Kidney (tissue), 22 donors: ENCODE measurements at places on chromosomes 7 and 10. TPM values are rescaled to one million over a fixed set of nuclear protein-coding genes. Genes with fewer than 3 reads are reported as not detected.

DNA sequence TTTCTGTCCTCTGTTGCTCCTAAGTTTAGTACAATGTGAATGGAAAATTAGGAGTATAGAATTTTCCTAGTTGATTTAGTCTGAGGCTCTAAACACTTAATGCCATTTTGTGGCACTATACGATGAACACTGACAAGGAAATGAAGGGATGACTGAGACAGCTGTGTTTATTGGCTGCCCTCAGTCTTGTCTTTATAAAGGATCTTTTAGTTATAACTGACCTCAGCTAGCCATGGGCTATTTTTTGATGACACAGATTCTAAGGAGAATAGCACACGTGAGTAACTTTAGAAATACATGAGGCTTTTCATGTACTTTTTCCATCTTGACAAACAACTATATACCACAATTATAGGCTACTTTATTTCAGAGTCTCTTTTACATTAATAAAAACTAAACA is 113.7 kb downstream of the PRKG1 start:
- no peak for DNase-seq

- DNase-seq, result peak; percentile 54
These were observed 18.5 kb downstream of the BICC1 start for GRCh38 chr10:58531084-58531695.

DNA sequence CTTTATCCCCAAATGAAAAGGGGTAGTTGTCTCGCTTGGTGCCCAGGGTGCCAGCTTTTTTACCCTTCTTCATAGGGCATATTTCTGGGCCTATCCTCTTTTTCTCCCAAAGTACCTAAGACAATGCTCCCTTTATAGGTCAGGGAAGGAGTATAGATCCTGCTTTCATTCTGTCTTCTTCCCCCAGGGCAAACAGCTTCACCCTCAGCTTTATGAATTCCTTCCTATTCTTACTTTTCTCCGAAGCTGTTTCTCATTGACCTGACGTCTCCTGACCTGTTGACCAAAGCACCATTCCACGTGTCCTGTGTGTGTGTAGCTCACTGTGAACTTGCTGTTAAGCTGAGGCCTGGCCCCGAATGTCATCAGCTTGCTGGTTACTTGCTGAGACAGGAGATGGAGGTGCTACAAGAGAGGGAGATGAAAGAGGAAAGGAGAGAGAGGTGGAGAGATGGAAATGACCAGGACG is 48.9 kb downstream of the PYROXD2 start:
- no peak for DNase-seq

DNA sequence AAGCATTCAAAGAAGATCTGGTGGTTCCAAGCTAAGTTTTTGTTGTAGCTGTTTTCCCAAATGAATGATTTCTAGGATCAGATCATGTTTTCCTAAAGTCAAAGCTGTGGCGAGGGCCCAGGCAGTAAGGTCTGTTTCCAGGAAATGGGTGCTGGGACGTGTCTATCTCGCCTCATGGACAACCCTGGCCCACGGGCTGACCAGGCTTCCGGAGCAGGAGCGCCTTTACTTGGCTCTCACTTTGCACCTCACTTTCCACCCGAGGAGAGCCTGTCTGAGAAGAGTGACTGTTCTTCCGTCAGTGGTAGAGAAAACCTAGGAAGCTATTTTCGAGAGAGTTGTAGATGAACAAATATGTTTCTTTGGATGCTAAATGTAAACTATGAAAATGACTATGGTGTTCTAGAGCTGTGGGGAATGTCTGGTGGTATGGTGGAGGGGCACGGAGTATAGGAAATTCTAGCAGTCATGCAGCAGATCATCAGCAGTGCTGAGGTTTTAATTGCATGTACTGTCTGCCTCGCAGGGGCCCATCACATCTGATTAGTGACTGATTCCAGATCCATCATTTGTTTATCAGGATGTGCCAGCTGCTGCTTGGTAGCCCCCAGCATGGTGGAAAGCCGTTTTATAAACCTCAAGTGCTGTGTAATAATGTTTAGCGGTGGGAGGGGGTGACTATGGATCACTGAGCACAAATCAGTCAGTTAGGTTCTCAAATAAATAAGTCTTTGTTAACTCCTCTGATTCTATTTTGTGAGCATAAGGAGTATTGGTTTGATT is 66.6 kb downstream of the VWC2 start:
- DNase-seq, result no peak

GRCh38 chr10:62043421-62044021 is 142.0 kb downstream of the ARID5B start:
- DNase-seq, result no peak

GRCh38 chr7:106693677-106694353 is 32.9 kb upstream of the CCDC71L start:
- no peak for DNase-seq

- DNase-seq, result no peak
These were observed 16.6 kb downstream of the ACBD5 start for GRCh38 chr10:27223964-27224363.

DNA sequence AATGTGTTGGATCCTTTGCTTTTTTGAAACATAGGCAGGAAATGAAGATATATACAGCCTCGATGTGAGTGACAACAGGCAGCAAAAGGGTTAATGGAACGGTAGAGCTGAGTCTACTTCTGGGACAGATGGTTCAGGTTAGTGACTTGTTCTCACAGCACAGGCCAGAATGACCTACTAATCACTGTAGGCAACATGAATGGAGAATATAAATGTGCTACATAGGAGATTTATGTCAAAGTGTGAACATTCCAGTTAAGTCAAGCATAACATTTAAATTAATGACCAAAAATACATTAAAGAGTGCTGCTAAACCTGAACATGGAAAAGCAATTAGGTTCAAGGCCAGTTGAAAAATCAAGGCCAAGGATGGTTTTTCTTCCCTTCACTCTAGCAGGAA is 235.2 kb downstream of the POU6F2 start:
- DNase-seq, result no peak

DNA sequence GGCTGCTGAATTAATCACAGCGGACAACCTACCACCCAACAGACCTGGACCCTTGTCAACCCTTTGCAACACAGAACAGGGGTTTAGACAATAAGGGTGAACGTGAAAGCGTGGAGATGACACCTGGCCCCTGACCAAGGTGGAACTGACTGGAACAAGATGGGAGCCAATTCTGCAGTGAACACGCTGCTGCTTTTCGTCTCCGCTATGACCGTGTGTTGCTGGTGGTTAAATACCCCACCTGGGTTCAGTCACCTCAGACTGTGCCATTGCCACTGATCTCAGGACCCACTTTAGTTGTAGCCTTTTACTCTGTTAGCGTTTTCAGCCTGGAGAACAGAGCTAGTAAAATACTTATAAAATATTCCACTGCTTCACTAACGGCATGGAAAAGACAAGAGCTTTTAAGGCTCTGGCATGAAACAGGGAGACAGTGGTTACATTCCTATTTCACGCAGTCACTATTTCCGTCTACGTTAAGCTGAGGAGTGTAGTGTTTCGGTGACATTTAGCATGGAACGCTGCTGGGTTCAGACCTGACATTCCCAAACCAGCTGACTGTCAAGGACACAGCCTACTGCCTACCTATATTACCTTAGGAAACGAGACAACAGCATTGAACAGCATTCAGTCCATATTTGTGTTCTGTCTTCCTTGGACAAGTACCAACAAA is 119.5 kb upstream of the PRSS1 start:
- DNase-seq, result no peak

GRCh38 chr7:100694098-100694745 is at the start of gene GIGYF1:
Gene GIGYF1, minus strand, starts transcription at chr7:100694250. Its CDS starts 6,012 bp downstream, at chr7:100688238.
- peak; percentile 84 for DNase-seq

DNA sequence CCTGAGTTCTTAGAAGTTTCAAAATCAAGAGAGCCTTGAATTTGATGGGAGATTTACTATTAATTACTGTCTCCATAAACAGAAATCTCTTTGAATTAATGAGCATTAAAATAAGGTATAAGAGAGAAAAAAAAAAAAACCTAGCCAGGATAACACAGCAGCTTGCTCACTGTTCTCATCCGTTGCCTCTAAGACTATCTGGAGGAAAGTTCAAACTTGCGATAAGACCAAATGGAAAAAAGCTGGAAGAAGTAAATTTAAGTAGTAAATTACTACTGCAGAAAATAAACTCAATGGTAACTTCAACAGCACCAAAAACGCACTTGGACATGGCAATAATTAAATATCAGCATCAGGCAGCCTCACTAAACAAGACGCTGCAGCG is 36.7 kb downstream of the GNA12 start:
- DNase-seq, result no peak

DNA sequence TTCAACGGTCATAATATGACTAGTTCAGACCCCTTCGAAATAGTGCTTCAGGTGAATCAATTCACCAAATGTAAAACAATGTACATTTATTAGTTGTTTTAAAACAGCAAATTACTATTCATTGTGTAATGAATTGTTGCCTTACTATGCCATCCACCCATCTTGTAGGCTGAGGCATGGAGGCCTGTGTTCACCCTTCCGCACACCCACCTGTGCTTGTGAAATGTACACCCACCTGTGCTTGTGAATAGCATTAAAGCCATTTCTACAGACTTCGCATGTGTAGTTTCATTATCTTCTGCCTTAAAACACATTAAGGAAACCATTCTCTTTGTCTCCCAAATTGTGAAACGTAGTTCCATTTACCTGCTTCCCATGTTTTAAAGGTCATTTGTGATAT is 16.8 kb downstream of the CLRN3 start:
- no peak for DNase-seq

DNA sequence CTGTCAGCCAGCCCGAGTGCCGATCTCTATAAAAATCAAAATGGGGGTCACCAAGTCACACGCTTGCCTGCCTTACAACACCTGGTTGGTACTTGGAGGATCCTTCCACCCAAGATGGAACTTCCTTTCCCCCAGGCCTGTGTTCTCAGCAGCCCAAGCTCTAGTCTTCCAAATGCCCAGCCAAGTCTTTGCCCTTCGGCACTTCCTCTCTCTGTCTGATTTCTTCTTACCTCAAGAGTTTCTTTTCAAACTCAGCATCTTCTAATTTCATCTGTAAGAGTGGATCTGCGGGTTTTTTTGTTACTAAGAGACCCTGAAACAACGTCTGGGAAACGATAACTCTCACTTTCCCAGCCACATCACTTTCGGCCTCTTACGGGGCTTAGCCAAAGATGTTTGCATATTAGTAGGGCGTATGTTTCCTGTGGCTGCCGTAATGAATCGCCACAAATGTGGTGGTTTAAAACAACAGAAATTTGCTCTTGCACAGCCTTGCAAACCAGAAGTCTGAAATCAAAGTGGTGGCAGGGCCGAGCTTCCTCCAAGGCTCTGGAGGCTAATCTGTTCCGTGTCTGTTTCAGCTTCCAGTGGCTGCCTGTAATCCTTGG is 219.9 kb downstream of the TCF7L2 start:
- DNase-seq, result no peak

GRCh38 chr10:20254078-20254477 is 437.8 kb downstream of the PLXDC2 start:
- no peak for DNase-seq

- DNase-seq, result no peak
These were observed 33.0 kb downstream of the ZNF33A start for GRCh38 chr10:38043516-38043915.

DNA sequence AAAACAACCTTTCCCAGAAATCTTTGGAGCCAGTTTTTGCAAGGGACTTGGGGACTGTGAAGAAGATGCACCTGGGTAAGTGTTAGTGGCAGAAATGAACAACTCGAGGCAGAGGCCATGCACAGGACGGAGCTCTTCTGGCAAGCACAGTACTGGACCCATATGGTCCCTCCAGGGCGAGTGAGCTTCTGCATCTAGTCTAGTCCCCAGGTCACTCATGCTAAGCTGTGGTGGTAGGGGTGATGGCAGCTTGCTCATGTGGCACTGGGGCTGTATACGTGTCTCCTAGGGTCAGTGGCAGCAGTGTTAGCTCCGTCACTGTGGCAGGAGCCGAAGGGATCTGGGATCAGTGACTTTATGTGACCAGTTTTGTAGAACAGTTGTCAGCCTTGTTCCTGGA is 9.3 kb upstream of the LRRC61 start:
- no peak for DNase-seq

- no peak for DNase-seq
These were observed 112.5 kb downstream of the SVIL start for GRCh38 chr10:29522061-29522855.

GRCh38 chr10:98364432-98365102 is 50.4 kb downstream of the PYROXD2 start:
- DNase-seq, result no peak

DNA sequence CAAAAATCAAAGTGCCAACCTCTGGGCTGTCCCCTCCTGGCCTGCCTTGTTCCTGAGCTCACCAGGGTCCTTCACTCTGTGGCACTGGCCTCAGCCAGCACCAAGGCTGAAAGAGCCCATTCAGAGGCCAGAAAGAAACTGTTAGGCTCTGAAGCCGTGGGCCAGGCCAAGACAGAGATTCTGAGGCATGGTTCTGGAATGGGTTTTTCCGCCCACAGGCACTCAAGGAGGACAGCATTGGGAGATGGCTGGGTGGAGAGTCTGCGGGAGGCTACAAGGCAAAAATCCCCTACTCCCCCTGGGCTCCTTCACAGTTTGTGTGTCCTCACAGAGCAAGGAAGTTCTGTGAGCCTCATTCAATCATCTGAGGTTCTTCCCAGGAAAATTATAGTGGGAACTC is 31.7 kb downstream of the GRIFIN start:
- DNase-seq, result no peak

DNA sequence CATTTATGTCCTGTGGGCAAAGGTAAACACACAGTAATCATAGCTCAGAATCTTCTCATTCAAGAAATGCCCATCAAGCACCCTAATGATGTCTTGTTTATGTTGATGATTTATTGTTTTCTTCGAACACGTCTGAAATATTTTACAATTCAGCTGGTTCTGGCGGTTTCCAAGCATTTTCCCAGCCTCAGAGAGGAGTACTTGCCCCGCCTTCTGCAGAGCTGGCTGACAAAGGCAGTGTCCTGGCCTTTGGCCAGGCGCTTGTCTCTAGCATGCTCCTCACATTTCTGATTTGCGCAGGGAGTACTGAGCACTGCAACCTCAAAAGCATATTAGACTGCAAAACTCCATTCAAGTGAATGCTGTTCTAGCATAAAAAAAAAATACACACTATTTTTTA is 314.2 kb upstream of the GNAI1 start:
- peak; percentile 47 for DNase-seq

- no peak for DNase-seq
These were observed 49.5 kb upstream of the CREB5 start for GRCh38 chr7:28362812-28363211.

DNA sequence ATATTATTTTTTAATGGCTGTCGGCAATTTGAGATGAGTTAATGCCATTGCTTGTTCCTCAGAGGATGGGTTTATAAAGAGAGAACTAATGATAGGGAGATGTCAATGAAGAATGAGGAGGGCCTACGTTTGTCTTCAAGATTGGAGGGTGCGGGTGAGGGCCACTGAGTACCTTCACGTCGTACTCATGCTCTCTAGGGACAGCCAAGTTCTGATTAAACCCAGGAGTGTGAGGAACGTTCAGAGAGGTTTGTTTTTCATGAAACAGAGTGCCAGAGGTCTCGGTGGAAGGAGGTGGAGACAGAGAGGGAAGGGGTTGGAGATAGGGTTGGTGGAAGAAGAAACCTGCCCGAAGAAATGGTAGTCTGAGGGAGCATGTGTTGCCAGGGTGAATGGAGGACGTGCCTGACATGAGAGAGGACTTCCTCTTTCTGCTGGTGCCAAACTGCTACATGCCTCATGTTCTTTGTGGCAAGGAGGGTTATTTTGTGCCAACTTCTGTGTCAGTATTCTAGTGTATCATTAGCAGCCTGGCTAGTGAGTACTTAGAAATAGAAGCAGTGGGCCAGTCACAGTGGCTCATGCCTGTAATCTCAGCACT is 8.9 kb downstream of the DHTKD1 start:
- DNase-seq, result no peak

The SH2B2 gene
- 11.0 TPM for total RNA-seq

The CYP3A7 gene
- not detected for total RNA-seq

The C7orf25 gene
- 6.6 TPM for total RNA-seq

The HOXA9 gene
- 36.8 TPM for total RNA-seq

The CNPY1 gene
- total RNA-seq, result not detected

The NUTM2E gene
- 0.16 TPM for total RNA-seq

The EXOC4 gene
- total RNA-seq, result 78.7 TPM

The NOS3 gene
- total RNA-seq, result 51.7 TPM

The NCF1 gene
- 8.4 TPM for total RNA-seq
